Kidney tubule cell (primary cell): ENCODE measurements at places on chromosomes 5 and 9.
A peak's percentile ranks its signal among the peaks of the same experiment; 100 is the strongest.

DNA sequence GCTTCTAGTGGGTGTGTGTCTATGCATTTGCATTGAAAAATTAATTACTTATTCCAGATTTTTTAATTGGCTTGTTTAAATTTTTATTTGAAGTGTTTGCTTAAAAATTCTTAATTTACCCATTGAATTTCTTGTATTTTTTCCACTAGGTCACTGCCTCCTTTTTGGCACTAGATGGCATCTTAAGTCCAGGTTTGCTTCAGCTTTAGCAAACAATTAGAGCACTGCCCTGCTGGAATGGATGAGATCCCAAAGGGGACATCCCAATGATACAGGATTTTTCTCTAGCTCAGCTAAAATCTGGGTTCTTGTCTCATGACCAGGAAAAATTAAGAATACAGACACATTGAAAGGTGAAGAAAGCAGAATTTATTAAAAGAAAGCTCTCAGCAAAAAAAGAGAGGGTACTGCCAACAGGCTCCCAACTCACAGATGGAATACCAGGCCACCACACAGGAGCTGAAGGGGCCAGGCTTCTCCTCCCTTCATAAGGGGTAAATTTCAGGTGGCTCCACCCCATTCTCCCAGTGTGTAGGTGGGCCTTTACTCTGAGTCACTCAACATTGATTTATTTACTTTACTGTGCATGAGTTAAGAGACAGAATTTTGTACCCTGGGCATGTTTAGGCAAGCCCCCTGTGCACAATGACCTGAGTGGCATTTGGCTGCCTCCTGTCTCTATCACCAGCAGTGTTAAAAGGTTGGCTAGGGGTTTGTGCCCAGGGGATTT lies 532.4 kb downstream of the ANXA1 start:
- peak; percentile 65 for DNase-seq

DNA sequence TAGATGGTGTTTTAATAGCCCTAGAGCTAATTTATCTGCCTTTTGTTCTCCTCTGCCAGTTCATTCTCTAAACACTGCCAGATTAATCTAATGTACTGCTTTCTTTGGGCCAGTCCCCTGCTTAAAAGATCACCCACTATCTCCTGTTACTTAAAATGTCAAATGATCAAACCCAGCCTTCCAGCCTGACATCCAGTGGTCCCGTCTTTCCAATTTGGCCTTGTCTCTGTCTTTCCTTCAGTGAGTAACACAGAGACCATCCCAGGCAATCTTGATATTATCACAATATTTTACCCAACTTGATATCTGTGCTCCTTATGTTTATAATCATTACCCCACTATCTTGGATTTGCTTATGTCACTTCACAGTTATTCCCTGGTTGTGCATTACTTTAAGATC lies 12.0 kb downstream of the PRR16 start:
- DNase-seq, result no peak

DNA sequence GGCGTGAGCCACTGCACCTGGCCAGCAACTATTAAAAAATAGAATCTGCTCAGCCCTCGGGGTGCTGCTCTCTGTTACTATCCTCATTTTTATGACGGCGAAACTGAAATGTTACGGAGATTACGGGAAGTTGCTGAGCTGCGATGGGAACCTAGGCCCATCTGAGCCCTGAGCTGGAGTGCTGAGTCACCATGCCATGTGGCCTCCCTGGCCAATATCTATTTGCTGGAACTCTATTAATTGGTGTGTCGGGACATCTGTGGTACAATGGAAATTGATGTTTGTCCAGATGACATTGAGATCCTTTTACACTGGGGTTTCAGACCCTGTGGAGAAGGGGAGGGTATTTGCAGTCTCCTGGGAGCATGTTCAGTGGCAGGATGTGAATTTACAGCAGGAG lies 8.1 kb downstream of the PRDM12 start:
- no peak for DNase-seq

DNA sequence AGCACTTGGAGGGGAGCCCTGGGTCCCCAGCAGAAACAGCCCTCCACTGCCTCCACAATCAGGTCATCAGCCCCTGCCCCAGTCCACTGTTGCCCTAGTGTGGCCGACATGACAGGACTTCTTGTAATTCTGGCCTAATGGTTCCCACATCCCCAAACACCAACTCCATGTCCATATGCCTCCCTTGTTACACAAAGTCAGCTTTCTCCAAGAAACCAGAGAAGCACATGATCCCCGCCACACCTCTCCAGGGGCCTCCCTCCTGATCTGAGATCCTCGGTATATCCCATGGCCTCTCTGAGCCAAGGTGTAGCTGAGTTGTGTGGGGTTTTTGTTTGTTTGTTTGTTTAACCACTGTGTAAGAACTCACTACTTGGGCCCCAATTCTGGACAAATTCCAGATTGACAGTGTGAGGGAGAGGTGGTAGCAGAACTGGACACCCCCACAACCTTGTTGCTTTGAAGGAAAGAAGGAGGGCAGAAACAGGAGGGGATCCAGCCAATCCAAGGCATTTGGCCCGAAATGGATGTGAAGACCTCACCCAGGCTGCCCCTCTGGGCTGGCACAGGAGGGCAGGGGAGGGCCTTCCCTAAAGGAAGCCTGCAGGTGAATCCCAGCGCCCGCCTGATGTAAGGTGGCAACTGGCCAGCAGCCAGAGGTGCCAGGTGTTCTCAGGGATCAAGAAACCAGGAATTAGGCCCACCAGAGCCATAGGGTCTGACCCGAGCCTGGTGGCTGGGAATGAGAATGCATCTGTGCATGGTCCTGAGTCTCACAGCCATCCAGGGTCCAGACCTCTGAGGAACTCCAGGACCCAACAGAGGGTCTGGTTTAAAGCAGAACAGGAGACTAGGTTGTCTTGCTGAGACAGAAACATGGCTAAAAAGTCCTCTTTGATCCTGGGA lies 13.4 kb downstream of the IRF1 start:
- DNase-seq, result no peak

GRCh38 chr5:14906628-14907027 lies 35.0 kb upstream of the ANKH start:
- DNase-seq, result no peak

- DNase-seq, result no peak
These were observed 12.9 kb downstream of the AQP3 start for GRCh38 chr9:33434317-33435105.

- DNase-seq, result no peak
These were observed 335 bp downstream of the ROPN1L start for GRCh38 chr5:10441992-10442435.

GRCh38 chr9:121718084-121718483 lies 66.7 kb downstream of the DAB2IP start:
- DNase-seq, result no peak

GRCh38 chr5:92687821-92688722 lies 892.9 kb downstream of the NR2F1-AS1 start:
- peak; percentile 23 for DNase-seq

- DNase-seq, result no peak
These were observed 619.1 kb upstream of the DAB2 start for GRCh38 chr5:40043916-40044315.

- no peak for DNase-seq
These were observed 3.8 kb downstream of the SPRY4 start for GRCh38 chr5:142320851-142321560.

DNA sequence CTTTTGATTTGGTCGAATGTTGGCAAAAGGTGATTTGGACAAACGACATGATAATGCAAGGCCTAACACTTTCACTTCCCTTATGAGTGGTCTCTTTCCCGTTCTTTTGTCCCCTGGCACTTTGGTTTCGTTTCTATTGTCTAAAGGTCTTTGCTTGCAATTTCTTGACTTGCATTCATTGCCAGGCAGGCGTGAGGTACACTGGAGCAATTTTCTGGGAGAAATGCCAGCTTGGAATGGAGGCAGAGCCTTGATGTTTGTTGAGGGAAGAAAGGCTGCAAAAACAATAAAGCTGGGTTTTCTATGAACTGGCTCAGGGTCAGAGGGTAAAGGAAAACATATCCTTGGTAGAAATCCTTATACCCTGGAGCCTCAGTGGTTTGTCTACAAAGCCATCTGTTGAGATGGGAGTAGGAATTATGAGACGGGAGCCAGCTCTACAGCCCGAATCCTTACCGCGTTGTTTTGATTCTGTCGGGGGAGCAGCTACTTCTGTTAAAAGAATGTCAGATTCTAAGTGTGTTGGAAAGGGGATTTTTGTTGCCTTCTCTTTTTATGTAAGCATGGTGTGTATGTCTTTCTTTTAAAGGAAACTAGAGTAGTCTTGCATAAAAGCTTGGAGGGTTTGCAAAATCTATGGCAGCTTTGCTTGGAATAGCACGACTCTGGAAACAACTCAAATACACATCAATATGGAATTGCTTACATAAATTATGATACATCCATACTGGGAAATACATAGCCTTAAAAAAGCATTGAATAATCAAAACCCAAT lies 158.9 kb downstream of the RMI1 start:
- peak; percentile 62 for DNase-seq

DNA sequence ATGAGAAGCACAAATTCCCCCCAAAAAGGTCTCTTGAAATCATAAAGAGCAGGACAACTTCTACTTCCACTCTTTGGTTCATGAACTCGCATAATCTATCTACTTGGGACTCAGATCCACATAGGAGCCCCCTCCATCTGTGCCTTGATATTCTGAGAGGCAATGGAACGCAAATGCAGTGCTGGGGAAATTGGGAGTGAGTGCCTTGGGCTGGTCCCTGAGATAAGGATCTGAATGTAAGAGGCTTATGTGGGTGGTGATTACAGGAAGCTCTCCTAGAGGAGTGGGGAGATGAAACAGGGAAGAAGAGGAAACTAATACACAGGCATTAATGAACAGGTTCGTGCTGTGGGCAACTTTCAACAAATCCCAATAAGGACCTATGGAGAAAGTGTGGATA lies 285.6 kb downstream of the RASEF start:
- no peak for DNase-seq

- no peak for DNase-seq
These were observed 150.8 kb downstream of the HACD4 start for GRCh38 chr9:20880675-20881074.

DNA sequence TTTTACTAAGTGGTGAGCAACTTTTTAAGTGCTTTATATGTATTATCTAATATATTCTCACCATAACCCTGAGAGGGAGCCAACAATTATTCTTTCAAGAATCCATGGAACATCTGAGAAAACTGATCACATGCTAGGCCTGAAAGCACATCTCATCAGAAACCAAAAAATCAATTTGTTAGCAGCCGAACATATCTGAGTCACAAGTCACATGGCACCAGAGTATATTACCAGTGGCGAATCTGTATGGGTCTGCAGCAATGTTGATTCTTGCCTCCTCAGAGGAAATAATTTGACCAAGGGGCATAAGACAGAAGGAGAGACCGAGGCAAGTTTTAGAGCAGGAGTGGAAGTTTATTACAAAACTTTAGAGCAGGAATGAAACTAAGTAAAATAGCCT lies 25.3 kb upstream of the SIL1 start:
- no peak for DNase-seq

DNA sequence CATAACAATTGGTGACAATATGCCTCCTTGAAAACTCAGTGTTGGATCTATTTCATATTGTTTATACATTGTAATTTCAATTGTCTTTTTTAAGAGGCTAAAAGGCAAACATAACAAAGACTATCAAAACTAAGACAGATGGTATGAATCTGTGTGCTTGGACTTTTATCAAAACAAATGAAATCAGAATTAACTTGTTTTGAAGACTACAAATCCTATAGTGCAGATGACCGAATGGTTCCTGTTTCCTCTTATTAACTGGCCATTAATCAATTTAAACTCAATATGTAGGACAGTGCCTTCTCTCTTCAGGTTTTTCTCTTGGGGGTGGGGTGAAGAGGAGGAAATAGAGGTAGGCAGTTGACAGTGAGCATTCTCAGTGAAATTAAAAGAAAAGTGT lies 366.9 kb upstream of the GRAMD2B start:
- no peak for DNase-seq

- DNase-seq, result no peak
These were observed 63.8 kb upstream of the ASS1 start for GRCh38 chr9:130380920-130381469.

- DNase-seq, result no peak
These were observed 395.7 kb upstream of the ACTBL2 start for GRCh38 chr5:57878301-57878722.

- DNase-seq, result no peak
These were observed 310.5 kb upstream of the KIF2A start for GRCh38 chr5:61995486-61995885.

- DNase-seq, result peak; percentile 23
These were observed 12.4 kb downstream of the IFNA1 start for GRCh38 chr9:21452681-21453080.

GRCh38 chr5:171706736-171707441 lies 78.7 kb upstream of the SMIM23 start:
- DNase-seq, result no peak

DNA sequence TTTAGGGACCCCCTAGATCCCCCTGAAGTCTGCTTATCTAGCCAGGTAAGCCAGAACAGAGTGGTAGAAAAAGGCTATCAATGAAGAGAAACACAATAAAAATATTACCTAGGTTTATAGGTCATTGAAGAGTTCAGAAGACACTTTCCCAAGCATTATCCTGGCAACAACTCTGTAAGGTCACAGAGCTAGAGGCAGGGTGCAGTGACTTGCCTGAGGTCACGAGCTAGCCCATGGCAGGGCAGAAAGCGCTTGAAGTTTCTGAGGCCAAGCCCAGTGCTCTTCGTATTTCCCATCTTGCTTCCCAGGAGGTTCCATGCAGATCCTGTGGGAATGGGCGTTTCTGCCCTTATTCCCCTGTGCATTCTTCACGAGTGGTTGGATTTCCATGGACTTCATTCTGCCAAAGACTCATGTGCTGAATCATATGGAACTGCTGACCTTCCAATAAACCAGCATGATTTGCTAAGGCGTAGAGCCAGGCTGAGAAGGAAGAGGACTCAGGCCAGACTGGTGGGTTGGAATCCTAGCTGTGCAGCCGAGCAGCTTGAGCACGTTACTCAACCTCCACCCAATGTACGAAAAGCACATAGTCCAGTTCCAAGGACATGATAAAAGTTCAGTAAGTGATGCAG lies 22.1 kb downstream of the TRMO start:
- DNase-seq, result peak; percentile 39

GRCh38 chr9:130962418-130963316 lies 23.6 kb upstream of the FIBCD1 start:
- peak; percentile 96 for DNase-seq

- DNase-seq, result no peak
These were observed 69.0 kb upstream of the PHYKPL start for GRCh38 chr5:178301641-178302040.

GRCh38 chr9:134307674-134308638 lies 18.3 kb upstream of the RXRA start:
- DNase-seq, result no peak

GRCh38 chr9:94938384-94938783 lies 211.9 kb downstream of the AOPEP start:
- DNase-seq, result no peak

- DNase-seq, result peak; percentile 13
These were observed 118.4 kb downstream of the OXCT1 start for GRCh38 chr5:41751867-41752266.

- DNase-seq, result peak; percentile 69
These were observed 42.6 kb downstream of the NACC2 start for GRCh38 chr9:136052472-136052880.

- DNase-seq, result no peak
These were observed 17.8 kb downstream of the MED10 start for GRCh38 chr5:6360323-6361072.

DNA sequence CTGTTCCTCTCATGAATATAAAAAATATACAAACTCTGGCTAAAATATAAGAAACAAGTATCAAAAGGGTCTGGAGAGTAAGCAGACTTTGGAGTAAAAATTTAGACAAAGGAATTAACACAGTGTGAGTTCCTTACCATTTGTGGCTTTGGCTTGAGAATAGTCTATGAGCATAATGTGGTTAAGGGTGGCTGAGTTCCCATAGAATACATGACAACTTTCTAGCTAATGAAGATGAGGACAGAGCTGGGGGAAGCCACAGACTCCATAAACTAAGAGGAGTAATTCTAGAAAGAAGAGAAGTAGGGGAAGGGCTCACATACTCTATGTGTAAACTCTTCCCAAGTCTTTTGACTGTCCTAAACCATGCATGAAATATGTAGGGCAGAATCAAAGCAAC lies 79.4 kb downstream of the CAAP1 start:
- DNase-seq, result peak; percentile 12
